ENCODE measurements at places on chromosomes 2 and 18. TPM values are rescaled to one million over a fixed set of nuclear protein-coding genes. Genes with fewer than 3 reads are reported as not detected.

DNA sequence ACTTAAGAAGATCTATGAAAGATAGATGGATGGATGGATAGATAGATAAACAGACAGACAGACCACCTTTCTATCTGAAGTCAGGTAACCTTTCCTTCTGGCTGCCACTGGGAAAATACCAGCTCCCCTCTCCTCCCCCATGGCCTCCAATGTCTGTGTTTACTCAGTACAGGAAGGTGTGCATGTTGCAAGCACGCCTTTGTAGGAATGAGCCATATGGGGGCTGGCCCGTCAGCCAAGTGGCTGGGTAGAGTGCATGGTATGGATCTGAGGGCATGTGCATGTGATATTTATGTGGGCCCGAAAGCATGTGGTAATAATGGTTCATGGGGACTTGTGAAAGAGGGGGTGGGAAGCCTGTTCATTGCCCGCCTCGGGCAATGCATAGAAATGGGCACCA, 109.2 kb upstream of the FZD7 start:
- no peak for DNase-seq

The NAT8 gene
- not detected for polyA plus RNA-seq

- DNase-seq = no peak
Observed at GRCh38 chr18:9386879-9387278, 52.3 kb downstream of the TWSG1 start.

DNA sequence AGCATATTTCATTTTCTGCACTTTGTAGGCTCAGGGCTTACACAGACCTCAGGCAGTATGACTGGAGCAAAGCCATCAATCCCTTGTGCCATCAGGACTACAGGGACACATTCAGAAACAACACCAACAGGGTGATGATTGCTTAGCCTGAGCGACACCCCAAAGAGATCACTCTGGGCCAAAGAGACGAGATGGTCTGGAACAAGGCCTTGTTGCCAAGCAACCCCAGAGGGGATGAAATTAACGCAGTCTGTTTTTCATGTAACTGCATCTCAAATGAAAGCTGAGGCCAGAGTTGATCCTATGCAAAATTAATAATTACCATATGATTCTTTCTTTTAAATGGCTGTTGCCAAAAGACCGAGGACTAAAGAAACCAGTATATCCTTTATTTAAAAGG, 20.2 kb upstream of the B3GNT2 start:
- no peak for DNase-seq

The C1QL2 gene
- not detected for polyA plus RNA-seq

DNA sequence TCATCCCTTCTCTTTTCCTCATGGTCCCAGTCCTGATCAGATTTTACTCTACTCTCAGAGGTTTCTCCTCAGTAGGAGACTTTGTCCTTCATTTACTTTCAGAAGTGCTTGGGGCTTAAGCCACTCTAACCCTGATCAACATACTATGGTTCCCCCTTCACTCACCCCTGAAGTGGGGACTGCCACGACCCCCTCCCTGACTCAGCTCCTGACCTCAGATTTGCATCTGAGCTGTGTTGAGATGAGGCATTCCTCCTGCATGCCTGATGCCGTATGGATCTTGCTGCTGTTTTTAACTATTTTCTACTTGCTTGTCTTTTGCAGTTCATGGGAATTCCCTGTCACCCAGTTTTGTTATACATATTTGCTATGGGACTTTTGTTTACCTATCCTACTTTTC, 306.7 kb upstream of the CHST9 start:
- no peak for DNase-seq
